ENCODE measurements at places on chromosomes 4 and X.

DNA sequence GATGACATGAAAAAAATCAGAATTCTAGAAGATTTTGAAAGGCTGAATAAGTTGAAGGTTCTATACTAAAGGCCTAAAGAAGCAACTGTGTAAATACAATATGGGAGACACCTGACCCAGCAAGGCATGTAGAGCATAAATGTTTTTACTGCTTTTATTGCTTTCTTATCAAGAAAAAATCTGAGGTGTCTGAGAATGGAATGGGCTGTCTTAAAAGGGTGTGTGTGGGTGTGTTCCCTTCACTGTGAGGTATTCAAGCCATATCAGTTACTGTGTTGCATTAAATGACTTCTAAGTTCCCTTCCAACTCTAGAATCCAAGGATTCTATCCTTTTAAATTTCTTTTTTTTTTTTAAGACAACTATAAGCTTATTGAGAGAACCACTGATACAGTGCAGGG lies 15.7 kb downstream of the ATP8A1 start:
- DNase-seq = no peak

DNA sequence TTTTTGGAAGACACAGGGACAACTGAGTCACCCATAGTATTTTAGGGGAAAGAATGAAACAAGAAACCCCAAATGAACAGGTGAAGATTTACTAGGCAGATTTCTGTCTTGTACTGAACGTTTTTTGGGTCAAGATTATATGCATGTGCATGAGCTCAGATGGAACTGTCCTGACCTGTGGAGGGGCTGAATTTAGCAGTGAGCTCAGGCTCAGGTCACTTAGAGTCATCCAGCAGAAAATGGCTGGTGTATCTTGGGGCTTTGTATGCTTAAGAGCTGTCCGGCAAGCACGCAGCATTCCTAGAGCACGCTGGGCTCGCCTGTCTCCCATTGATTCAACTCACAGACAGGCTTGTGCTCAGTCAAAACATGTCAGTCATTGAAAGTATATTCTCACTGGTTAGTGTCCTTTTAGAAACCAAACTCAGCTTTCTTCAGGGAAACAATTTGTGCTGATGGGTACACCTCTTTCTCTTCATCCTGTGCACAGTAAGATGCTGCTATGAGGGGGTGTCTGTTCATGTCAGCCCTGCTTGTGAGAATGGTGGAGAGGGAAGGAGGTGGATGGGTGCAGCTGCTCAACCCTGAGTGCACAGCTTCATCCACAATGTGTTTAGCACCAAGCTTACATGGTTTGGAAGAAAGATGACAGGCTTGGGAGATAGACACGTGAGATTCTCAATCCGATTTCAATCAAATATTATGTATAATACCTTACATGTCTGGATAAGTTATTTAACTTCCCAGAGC lies 47.5 kb upstream of the PDLIM3 start:
- DNase-seq = no peak

DNA sequence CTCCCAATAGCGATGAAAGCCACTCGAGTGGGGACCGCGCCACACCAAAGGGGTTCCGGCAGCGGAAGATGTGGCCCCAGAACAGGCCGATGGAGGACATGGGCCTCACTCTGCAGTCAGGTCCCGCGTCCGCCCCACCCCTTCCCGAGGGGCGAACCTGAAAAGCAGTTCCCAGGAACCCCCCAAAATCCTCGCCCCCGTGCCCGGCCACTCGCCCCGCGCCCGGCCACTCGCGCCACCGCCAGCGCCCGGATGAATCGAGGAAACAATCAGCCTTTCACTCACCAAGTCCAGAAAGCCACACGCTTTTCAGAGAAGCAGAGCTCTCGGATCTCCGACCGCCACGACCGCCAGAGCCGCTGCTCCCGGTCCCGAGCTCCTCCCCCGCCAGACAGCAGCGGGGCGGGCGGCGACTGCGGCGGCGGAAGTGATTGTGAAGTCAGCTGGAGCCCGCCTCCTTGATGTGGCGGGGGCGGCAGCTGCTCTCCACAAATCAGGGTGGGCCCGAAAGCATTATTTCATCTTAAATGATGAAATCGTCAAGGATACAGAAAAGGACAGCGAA lies at the start of gene PJA1:
Gene PJA1, minus strand, starts transcription at position 367 of the 565 bp plus-strand sequence. CDS start 2,380 bp downstream, outside the sequence.
- peak; percentile 87 for DNase-seq

GRCh38 chr4:169313732-169314131 lies 43.0 kb upstream of the SH3RF1 start:
- DNase-seq = no peak

DNA sequence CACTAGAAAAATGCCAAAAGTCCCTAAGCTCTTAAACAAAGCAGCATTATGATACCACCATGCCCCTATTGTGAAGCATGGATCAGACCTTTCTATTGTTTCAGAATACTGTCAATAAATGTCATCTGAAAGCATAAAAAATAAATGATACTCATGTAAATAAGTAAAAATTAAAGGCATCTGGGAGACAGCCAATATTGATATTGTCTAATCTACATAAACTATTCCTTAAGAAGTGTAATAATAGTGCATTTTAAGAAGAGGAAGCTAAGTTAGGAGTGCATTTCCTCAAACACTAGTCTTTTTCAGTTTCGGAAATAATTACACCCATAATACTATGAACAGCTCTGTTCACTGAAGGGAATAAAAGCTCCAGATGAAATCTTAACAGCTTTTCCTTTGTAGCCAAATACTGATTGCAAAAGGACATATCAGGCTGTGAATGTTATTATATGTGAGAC lies 181.6 kb downstream of the SPOCK3 start:
- no peak for DNase-seq

DNA sequence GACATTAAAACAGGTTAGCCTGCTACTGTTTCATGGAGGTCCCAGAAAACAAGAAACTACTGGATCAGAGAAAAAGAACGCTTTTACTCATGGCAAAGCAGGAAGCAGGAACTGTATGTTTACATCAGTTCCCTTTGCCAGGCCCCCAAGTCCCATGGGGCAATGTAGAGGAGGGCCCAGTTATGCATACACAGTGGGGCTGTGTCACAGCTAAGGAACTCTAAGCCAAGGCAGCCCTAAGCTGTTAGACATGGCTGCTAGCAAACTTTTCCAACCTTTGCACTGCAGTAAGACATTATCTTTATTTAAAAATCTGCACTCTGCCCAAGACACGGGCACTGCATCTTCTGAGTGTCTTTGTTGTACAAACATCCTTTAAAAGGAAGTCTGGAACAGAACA lies 975.8 kb downstream of the C4orf33 start:
- DNase-seq = no peak

DNA sequence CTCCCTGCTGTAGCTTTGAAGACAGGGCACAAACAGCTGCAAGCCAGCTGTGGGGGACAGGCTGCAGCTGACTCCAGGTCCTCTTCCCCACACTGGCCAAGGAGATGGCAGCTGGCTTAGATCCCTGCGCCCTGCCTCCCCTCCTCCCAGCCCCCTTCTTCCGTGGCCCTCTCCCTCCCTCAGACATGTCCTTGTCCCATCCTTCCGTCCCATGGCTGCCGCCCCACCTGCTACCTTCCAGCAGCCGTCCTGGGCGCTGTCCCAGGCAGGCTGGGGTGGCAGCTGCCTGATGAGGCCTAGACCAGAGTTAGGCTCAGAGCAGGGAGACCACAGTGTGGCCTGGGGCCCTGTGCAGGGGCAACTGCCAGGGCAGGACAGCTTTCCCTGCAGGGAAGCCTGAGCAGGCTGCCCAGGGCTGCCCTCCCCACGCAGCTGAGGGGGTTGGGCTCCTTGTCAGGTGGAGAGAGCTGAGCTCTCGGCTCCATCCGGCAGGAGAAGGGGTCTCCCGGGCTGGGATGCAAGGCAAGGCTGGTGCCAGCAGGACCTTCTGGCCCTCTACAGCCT lies 3.3 kb upstream of the BGN start:
- DNase-seq = no peak

- DNase-seq = peak; percentile 65
These were observed 130.3 kb downstream of the GPR143 start for GRCh38 chrX:9635368-9635767.

DNA sequence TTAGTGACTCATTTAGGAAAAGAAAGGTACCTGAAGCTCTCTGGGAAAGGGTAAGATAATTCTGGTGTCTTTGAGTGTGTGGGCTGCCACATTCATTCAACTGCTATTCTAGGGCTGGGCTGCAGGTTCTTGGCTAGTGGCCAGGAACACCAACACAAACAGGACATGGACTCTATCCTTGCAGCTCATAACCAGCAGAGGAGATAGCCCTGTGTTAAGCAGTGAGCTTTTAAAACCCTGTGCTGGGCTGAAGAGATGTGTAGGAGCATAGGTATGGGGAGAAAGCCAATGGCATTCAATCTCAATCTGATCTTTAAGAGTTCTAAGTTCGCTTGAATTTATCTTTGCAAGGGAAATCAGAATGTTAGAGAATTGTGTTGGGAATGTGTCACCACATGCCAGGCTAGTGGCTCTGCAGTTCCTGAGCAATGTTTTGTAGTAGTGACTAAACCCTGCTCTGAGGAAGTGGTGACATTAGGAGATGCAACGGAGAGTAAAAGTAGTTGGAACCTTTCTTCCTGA lies 39.2 kb downstream of the SGMS2 start:
- DNase-seq = no peak

DNA sequence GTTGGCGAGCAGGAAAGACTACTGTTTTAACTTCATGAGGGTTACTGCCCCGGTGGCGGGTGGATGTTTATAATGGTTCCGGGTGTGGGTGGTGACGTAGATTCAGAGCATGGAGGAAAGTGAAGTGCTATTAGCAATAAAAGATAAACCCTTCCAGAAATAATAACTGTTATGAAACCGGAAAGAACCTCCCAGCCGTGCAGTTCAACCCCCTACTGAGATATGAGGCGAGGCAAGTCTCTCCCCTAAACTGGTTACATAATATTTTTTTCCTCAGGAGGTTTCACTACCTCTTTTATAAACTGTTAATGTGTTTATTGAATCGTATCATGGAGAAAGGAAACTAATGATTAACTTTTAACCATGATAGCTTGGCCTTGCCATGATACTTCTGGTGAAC lies 33.9 kb upstream of the STIM2 start:
- DNase-seq = no peak

DNA sequence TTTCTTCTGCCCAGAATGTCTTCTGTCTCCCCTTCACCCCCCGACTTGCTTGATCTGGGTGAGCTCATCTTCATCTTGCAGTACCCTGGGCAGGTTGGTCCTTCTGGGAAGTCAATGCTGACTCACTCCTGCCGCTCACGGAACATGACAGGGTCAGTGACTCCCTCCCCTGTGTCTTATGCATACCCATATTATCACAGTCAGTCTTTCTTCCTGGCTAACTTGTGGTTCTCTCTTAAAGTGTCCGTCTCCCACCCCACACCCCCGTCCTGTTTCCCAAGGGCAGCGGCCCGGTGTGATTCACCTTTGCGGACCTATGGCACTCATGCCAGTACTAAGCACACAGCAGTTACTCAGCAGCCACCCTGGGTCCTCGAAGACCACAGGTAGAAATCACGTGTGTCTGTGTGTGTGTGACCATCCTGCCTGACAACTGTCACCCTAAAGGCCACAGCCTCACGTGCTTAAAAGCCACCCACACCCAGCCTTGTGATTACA lies 17.7 kb downstream of the IQSEC2 start:
- no peak for DNase-seq

- no peak for DNase-seq
These were observed 232.7 kb downstream of the FSTL5 start for GRCh38 chr4:161931089-161931488.

GRCh38 chrX:13142891-13143290 lies 98.5 kb upstream of the FAM9C start:
- no peak for DNase-seq

DNA sequence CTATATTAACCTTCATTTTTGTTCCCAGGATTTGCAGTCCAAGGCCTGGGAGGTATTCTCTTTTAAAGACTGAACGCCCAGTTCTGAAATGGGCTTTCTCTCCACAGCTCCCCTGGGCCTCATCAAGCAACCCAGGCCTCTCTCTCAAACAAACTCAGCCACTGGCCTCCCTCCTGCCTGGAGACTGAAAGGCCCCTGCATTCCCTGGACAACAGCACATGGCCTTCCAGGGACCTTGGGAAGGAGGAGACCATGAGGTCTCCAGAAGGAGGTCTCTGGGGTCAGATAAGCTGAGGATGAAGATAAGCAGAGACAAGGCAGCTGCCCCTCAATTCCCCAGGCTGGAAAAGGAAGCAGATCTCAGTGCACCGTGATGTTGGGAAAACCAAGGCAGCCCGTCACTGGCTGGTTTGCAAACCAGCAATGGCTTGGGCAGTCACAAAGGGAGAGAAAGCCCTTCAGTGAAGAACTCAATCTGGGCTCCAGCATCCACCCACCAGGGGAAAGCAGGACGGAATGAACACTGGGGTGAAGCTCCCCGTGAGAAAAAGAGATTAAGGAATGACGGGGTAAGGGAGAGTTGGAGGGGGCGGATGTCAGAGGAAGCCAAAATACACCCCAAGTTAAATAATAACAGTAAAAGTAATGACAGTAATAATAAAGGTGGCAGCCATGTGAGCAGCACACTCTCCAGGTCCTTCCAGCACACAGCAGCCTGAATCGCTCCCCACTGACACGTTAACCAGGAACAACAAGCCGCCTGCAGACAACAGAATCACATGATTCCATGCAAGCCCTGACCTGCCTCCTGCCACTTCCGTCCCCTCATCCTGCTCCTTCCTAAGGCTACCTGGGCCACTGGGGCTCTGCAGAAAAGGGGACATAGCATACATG lies 22.3 kb downstream of the AMOT start:
- no peak for DNase-seq

- DNase-seq = no peak
These were observed 9.7 kb upstream of the EOLA2 start for GRCh38 chrX:149948016-149948415.

GRCh38 chrX:16239211-16239610 lies 71.9 kb downstream of the MAGEB17 start:
- no peak for DNase-seq

GRCh38 chr4:158201876-158202275 lies 8.4 kb upstream of the TMEM144 start:
- no peak for DNase-seq

DNA sequence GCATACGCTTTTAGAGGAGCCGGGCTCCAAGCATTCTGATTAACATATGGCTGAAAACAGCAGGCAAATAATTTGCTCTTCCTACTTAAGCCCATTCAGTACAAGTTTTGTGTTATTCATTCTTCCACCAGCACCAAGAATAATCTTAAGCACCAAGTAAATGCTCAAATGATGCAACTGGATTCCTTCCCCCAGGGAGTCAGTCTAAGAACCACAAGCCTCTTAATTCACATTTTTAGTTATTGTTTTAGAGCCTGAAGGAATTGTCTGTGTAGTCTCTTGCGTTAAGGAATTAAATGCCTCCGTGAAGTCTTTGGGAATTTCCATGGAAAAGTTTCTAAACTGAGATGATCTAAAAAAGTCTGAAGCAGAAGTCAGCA lies 61.5 kb upstream of the MAGEB2 start:
- DNase-seq = no peak

DNA sequence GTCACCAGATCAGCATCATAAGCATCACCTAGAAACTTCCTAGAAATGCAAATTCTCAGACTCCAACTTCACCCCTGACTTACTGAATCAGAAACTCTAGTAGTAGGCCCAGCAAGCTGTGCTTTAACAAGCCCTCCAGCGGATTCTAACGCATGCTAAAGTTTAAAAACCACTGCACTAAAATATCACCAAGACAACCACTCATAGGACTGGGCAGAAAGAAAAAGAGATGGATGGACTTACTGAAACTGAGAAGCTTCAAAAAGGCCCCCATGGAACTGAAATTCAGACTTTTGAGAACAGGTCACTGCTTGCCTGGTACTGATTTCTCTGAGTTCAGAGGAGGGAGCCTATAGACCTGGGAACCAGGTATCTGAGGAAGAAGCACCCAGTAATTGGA lies 40.1 kb downstream of the FAM241A start:
- DNase-seq = no peak

GRCh38 chr4:123638834-123639233 lies 242.2 kb downstream of the SPRY1 start:
- no peak for DNase-seq

GRCh38 chr4:35087218-35087617 lies 1157.1 kb downstream of the ARAP2 start:
- no peak for DNase-seq
